ENCODE measurements at places on chromosomes 2 and 18. TPM values are rescaled to one million over a fixed set of nuclear protein-coding genes. Genes with fewer than 3 reads are reported as not detected.

GRCh38 chr18:41690332-41691127, 264.5 kb upstream of the PIK3C3 start:
- DNase-seq: no peak

DNA sequence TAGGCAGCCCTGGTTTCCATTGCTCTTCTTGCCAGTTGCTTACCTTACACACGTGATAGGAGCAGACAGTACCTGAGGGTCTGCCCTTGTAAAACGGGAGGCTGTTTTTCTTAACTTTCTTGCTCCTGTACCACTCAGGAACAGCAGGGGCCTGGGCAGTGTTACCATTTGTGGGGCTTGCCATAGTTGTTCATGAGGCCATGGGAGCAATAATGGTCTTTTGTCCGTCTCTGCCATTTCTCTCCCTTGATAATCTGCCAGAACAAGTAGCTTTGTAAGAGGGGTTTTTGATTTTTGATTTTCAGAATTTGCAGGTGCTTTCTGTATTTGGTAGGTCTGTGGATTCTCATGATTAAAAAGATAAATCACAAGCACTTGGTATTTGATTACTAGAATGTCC, 259.0 kb downstream of the PHLPP1 start:
- no peak for DNase-seq

DNA sequence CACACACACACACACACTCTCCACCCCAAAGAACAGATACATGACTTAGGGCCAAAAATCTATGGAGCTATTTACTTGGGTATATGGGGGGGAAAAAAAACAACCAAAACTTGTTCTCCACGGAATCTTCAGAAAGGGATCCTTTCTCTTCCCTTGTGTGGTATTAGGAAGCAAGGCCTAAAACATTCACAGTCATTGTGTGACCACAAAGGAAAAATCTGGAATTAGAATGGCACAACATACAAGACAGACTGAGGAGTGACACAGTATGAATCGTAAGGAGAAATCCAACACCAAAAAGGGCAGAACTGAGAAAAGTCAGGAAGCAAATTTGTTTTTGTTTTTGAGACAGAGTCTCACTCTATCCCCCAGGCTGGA, 70.3 kb downstream of the ASXL2 start:
- DNase-seq: no peak

Gene ZNF521
- total RNA-seq: 12.2 TPM

DNA sequence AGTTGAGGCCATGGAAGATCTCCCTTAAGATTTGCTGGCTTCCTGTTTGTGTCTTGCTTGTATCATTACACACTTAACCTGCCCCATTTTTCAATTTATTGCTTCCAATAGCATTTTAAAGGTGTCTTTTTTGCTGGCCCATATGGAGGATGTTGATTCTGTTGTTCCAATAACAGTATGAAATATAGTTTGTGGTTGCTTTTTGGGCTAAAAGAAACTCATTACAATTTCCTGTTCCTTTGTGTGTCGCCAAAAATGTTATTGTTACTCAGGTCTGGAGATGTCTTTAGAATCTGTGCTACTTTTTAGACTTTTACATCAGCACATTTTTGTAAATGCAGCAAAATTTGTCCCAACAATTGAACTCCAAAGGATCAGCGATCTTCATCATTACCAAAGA, 234.0 kb upstream of the ITGA4 start:
- no peak for DNase-seq

- no peak for DNase-seq
These were observed 65.5 kb downstream of the SLC9A4 start for GRCh38 chr2:102538491-102538890.

DNA sequence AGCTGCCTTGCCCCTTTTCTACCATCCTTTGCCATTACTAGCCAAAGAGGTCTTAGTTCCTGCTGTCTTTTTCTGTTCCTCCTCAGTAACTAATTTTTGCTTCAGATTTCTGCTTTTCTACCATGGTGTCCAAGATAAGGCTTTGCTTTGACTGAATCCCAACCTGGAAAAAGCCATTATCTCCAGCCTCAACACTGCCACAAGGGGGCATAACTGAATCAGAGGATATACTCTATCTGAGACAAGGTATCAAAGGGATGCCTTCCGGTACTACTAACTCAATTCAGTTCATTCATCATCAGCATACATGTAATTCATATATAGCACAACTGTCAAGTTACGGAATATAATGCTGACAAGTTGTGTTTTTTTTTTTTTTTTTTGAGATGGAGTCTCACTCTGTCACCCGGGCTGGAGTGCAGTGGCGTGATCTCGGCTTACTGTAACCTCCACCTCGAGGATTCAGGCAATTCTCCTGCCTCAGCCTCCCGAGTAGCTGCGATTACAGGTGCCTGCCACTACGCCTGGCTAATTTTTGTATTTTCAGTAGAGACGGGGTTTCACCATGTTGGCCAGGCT, 11.4 kb downstream of the OSGEPL1 start:
- DNase-seq: no peak
